ENCODE measurements at places on chromosomes 11 and 22. TPM values are rescaled to one million over a fixed set of nuclear protein-coding genes. Genes with fewer than 3 reads are reported as not detected.

DNA sequence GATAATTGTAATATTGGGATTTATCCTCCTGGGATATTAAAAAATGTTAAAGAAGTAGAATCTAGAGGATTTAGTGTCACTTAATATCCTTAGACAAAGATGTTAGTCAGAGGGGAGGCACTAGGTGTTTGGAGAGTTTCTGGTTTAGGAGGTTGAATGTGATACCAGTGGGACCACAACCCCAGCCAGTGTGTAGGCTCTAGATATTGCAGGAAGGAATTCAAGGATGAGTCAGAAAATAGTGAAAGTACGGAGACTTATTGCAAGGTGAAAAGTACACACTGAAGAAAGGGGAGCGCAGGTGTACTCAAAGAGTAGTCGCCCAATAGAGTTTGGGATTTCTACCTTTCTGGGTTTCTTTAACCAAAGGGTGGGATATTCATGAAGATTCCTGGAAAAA, 5.7 kb upstream of the TMEM41B start:
- no peak for DNase-seq

SPDYC gene
- total RNA-seq: not detected

DNA sequence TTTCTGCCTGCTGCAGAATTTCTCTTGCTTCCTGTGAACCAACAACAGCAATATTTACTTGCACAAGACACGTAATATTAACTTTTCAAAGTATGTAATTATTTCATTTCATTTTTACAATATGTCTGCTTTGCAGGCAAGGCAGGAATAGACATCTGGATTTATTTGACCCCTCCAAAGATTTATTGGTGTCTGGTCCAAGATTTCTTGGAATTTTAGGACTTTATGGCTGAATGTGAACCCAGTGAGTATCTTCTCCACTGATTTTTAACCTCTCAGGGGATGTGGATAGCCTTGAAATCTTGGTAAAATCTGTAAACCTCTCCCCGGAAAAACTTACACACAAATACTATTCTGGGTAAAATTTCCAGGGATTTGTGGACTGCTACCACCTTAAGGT, 61.5 kb downstream of the PKNOX2 start:
- DNase-seq: no peak

CHADL gene
- total RNA-seq: 1.3 TPM

FREY1 gene
- 0.51 TPM for total RNA-seq

DNA sequence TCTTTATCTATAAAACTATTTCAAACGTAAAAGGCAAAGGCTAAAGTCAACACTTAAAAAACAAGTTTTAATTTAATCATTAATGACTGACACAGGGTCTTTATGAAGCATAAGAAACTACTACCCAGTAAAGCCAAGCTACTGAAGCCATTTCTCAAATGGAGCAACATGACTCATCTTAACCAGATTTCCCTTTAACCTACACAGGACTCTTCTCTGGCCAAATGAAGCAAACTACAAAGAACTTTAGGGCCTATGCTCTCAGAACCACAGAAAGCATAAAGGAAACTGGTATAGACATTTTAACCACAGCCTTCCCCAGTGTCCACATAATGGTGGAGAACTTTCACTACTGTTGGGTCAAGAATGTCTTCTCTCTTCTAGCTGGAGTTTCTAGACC, 34.7 kb downstream of the ALG9 start:
- no peak for DNase-seq

GRCh38 chr22:27307545-27308247, 493.9 kb downstream of the MN1 start:
- no peak for DNase-seq

DNA sequence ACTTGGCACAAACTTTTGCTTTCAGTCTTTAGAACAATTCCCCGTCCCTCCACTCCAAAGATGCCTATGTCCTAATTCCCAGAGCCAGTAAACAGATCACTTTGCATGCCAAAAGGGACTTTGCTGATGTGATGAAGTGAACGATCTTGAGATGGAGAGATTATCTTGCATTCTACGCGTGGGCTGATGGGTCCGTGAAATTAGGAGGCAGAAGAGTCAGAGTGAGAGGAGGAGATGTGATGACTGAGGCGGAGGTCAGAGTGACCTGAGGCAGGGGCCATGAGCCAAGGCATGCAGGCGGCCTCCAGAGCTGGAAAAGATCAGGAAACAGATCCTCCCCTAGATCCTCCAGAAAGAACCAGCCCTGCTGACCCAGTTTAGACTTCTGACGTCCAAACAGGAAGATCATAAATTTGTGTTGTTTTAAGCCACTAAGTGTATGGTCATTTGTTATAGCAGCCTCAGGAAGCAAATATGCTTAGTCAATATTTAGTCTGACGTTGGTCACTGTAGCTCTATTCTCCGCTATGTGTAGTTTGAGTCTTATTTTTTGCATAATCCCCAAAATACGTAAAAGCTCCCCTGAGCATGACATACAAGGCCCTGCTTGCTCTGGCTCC, 76.0 kb upstream of the TIMP3 start:
- no peak for DNase-seq

LRRC74B gene
- total RNA-seq: not detected

- DNase-seq: peak; percentile 73
Observed at GRCh38 chr11:31487848-31488247, 21.6 kb downstream of the IMMP1L start.

- peak; percentile 6 for DNase-seq
Observed at GRCh38 chr11:35412285-35412684, 7.1 kb downstream of the SLC1A2 start.

DNA sequence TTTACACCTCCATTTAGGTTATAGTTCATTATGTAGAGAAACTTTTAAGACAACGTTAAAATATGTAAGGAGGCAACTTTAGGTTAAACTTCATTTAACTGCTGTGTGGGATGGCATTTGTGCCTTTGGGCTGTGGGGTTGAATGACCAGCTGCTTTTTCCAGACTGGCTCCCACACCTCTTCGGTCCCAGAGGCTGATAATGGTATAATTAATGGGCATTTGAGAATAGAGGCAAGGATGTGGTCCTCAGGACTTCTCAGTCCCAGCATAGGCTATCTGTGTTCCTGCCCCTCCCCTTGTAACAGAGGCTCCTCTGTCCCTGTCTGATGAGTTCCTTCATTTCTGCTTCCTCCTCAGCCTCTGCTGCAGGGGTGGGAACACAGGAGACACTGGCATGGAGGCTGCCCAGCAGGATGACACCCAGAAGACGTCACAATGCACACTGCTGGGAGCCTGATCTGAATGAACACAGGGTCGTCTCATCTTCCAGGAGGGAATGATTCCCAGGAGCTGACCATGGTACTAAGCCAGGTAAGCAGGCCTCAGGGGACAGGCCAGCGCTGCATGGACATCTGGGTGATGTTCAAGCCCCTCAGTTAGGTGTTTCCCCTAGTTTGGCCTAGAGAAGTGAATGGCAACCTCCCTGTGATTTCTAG, 17.1 kb upstream of the GNAZ start:
- DNase-seq: no peak

PPP6R3 gene
- 115 TPM for total RNA-seq

GPR83 gene
- under 0.01 TPM for total RNA-seq

DNA sequence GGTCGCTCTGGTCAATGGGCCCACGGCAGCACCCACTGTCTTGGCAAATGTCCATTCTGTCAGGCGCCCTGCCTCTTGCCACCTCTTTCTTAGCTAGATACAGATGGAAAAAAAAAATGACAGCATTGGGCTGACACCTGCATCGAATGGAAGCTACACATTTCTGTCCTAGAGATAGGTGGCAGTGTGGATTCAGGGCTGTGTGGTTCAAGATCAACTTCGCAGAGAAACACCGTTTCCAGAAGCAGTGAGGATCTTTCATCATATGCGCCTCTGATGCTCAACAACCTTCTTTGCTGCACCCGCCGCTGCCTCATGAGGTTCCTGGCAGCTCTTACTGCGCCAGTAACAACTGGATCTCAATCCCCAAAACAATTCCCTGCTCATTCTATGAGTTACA, 236.3 kb downstream of the KIRREL3 start:
- DNase-seq: no peak

ATXN10 gene
- total RNA-seq: 59.6 TPM

- no peak for DNase-seq
Observed at GRCh38 chr11:19597876-19598275, 114.8 kb upstream of the NAV2 start.

DNA sequence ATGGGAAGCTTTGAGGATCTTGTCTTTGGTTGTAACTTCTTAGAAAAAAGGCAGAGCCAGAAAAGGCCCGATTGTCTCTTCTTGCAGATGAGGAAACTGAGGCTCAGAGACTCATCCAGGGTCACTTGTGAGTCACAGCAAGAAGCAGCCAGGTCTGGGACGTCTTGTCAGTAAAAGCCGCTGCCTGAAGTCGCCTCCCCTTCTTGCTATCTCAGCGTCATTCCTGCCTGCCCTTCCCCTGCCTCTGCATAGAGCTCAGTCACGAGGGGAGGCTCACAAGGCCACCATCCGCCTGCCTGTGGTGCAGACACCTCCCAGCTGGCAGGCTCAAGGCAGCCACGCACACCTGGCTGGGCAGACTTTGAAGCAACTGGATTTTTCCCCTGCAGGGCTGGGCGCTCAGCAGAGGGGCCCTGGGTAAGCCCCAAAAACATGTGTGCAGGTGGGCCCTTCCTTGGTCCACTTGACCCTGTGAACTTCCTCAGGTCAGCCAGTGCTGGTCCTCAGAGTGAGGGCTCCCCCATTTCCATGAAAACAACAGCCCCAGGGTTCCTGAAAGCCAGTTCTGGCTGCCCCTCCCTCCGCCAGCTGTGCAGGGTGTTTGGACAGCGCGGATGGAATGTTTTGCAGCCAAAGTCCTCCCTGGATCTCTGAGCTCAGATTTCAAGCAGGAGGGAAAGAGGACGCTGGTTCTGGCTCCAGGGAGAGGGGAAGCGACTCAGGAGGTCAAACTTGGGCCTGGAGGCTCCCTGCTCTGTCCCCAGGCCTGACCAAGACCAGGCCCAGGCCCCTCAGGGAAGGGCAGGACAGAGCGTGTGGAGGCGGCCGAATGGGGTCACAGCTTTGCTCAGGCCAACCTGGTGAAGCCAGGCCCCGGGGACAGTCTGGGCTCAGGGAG, 6.0 kb upstream of the RAB3IL1 start:
- DNase-seq: no peak

DNA sequence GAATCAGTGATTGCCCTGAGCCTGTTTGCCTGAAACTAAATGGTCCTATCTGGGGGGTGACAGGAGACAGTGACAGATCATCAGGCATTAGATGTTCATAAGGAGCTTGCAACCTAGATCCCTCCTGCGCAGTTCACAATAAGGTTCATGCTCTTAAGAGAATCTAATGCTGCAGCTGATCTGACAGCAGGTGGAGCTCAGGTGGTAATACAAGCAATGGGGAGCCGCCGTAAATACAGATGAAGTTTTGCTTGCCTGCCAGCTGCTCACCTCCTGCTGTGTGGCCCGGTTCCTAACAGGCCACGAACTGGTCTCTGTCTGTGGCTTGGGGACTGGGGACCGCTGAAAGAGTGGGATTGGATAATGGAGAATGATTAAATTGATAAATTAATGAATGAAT, 14.0 kb downstream of the NOX4 start:
- no peak for DNase-seq

MN1 gene
- 0.25 TPM for total RNA-seq

DNA sequence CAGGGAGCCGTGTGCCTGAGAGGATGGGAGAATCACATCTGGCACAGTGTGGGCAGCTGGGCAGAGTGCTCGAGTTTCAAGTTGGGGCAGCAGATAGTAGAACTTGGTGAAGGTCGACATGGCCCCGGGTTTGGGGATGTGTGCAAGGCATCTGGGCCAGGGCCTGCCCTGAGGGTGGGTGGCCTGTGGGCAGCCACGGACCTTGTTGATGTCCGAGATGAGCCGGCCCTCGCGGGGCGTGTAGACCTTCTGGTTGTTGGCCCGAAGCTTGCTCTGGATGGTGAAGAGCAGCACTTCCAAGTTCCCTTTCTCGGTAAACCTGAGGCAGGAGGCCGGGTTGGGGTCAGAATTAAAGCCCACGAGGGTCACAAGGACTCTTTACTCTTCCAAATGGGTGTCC, 20.3 kb downstream of the SPTBN2 start:
- no peak for DNase-seq

CEP164 gene
- total RNA-seq: 19.6 TPM

DNA sequence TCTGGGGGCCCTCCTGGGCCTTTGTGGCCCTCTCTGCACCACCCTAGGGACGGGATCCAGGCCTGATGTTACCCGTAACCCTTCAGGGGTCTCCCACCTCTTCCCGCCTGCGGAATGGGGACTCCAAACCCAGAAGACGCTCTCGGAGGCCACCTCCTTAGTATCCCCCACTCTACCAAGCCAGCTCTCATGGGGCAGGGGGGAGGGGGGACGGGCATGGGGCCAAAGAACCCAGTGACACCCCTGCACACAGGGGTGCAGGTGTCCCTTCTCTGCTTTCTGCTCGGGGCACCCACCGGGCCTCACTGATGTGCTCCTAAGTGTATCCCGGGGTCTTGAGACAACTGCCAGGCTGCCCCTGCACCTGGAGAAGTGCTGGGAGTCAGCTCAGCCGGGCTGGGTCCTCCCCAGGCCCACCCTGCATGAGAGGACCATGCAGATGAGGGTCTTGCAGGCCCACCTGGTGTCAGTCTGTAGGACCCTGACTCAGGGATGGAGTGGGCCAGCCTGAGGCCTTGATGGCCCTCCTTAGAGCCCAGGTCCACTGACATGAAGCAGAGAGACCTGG, 176.9 kb downstream of the IGLL1 start:
- DNase-seq: no peak

OR4A5 gene
- not detected for total RNA-seq

TST gene
- total RNA-seq: 50.2 TPM

GRCh38 chr11:78319453-78319955, 98.1 kb downstream of the GAB2 start:
- DNase-seq: no peak

GRCh38 chr11:75031771-75032549, 43.2 kb downstream of the NEU3 start:
- peak; percentile 82 for DNase-seq

LMO1 gene
- not detected for total RNA-seq

GRCh38 chr11:79173615-79174014, 267.2 kb downstream of the TENM4 start:
- DNase-seq: no peak

EIF3L gene
- total RNA-seq: 290 TPM

GRCh38 chr11:78261828-78262227, 73.1 kb downstream of the USP35 start:
- no peak for DNase-seq

GRCh38 chr22:36853407-36854099, 7.3 kb upstream of the NCF4 start:
- no peak for DNase-seq

C11orf91 gene
- total RNA-seq: not detected

DNA sequence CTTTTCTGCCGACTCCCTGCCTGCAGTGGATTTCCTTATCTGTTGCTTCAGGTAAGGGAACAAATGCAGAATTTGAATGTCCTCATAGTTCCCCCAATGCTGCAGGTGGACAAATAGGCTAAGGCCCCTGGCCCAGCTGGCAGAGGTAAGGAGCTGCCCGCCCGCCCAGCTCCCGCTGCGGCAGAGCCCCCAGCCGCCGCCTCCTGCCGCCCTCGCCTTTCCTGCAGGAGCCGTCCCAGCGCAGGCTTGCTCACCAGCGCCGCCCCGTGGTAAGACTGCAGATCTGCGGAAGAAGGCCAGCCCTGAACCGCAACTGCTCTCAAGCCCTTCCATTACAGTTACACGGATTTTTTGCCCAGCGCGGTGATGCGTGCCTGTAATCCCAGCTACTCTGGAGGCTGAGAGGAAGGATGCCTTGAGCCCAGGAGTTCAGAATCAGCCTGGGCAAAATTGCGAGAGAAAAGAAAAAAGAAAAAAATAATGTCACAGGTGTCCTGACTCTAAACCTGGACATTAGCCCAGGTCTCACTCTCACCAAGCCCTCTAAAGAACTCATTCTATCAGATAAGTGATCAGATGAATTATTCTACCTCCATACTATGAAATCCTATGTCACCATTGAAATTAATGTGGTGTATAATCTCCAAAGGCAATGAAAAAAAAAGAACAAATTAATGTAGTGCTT, 51.2 kb upstream of the EMID1 start:
- peak; percentile 63 for DNase-seq
